Stimulated activated CD8-positive, alpha-beta memory T cell treated with anti-CD3 and anti-CD28 coated beads, Interleukin-12 subunit alpha, Interleukin-12 subunit beta, amount 100 ng/mL, for 1 hour (primary cell): ENCODE measurements at places on chromosomes 11 and 22.

- DNase-seq, result no peak
Observed at GRCh38 chr22:44003405-44004103, 20.5 kb upstream of the PARVB start.

GRCh38 chr11:20015529-20016427, 144.5 kb downstream of the DBX1 start:
- no peak for DNase-seq

- no peak for DNase-seq
Observed at GRCh38 chr11:13291800-13292199, 14.2 kb downstream of the BMAL1 start.

- DNase-seq, result no peak
Observed at GRCh38 chr11:102653744-102654291, 28.7 kb upstream of the MMP20 start.

GRCh38 chr22:35459423-35459894, 59.5 kb downstream of the MCM5 start:
- no peak for DNase-seq

GRCh38 chr11:12245091-12245490, 132.3 kb upstream of the PARVA start:
- no peak for DNase-seq

- DNase-seq, result no peak
Observed at GRCh38 chr11:116348226-116348625, 424.6 kb downstream of the BUD13 start.

DNA sequence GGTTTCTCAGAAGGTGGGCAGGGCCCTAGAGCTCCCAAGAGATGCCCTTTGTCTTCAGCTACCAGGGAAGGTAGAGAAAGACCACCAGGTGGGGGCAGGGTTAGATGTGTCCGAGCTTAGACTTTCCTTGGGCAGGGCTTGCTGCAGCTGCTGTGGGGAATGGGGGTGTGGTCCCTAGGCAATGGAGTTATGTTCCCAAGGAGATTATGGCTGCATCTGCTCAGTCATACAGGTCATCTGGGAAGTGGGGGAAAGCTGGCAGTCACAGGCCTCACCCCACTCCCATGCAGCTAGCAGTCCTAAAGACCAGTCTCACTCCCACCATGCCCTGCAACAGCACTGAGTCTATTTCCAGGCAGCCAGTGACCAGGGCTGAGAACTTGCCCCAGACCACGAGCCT, 29.5 kb downstream of the MMP27 start:
- DNase-seq, result no peak

DNA sequence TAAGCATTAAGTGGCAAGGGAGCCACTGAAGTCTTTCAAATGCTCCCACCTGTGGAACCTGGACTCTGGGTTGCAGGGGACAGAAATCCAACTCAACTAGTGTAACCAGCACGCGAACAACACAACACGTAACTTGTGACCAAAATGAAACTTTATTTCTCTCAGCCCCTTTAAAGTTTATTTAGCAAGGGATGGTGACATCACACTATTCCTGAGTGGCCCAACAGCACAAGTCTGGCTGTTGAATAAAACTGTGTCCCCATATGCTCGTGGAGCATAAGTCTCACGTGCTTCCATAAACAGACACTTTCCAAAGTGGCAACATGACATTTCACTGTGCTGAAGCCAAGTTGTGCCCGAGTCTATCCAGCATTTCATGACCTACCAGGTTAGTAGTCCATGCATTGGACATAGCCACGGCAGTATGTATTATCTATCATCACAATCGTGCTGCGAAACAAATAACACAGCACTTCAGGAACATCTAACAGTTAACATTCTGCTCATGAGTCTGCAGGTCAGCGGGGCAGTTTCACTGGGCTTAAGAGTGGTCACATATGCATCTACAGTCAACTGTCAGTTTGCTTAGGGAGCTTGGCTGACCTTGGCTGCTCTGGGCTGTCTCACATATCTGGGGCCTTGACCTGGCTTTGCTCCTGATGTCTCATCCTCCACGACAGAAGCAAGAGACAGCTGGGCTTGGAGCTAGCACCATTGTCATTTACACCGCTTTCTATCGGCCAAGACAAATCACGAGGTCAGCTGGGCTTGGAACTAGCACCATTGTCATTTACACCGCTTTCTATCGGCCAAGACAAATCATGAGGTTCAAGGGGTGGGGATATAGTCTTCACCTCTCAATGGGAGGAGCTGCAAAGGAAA, 35.0 kb upstream of the LMO2 start:
- no peak for DNase-seq

- no peak for DNase-seq
Observed at GRCh38 chr22:18970176-18970947, 34.3 kb upstream of the PRODH start.

DNA sequence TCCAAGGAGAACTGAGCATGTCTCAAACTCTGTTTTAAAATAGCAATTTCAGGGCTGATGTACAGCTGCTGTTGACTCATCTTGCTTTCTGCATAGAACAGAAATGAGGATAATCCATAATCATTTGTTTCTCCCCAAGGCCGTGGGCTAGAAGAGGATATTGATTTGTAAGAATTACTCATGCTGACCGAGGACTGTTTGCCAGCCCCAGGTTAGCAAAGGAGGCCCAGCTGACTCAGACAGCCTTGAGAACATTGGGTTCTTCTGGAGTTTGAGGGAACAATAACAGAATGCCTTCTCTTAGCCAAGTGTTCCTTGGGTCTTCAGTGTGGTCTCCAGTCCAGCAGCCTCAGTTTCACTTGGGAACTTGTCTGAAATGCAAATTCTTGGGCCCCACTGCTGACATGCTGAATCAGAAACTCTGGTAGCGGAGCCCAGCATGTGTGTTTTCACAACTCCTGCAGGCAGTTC, 92.0 kb downstream of the ZC3H12C start:
- no peak for DNase-seq

DNA sequence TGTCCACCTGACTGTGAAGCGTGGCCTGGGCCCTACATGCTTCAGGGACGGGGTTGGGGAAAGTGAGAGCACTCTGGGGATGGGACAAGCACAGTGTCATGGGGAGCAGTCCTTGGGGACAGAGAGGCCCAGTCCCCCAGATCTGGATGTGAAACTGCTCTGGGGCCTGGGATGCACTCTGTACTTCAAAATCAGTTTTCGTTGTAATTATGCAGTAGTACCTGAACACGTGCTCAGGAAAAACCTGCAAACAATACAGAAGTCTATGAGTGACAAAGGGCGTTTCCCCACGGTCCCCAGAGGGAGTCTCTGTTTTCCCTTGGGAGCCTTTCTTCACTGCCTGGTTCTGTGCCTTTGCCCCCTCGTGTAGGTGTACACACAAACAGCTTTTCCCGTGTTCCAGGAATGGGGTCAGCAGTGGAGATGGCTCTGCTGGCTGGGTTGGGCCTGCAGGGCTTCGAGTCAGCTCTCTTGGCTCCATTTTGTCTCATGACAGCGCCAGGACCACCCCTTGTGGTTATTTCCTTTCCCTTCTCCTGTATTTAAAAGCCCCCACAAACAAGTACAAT, 5.2 kb upstream of the TNFRSF13C start:
- DNase-seq, result no peak

DNA sequence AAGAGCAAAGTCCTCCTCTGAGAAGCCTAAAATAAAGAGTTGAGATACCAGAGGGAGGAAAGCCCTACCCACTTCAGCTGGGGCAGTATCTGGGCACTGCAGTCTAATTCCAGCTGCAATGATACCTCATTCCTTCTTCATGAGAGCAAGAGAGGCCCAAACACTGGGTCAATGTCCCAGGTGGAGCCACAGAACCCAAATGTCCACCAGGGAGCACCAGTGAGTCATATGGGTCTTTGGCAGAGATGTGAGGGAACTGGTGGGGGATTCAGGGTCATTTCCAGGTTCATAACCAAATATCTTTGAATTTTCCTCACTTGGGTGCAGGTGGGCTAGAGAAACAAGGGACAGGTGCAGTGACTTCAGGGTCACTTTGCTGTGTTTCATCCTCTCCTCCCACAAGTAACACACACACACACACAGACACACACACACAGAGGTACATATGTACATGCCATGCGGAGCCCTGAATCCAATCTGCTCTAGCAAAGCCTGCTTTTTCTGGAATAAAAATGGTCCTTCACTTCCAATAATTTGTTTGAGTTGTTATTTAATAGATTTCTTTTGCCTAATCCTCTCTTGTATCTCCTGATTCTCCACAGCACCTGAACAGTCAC, 585.4 kb downstream of the SOX6 start:
- DNase-seq, result no peak

GRCh38 chr11:66595245-66595904, 2.4 kb downstream of the CCS start:
- no peak for DNase-seq

GRCh38 chr22:47376322-47376700, 613.9 kb downstream of the TBC1D22A start:
- DNase-seq, result no peak

DNA sequence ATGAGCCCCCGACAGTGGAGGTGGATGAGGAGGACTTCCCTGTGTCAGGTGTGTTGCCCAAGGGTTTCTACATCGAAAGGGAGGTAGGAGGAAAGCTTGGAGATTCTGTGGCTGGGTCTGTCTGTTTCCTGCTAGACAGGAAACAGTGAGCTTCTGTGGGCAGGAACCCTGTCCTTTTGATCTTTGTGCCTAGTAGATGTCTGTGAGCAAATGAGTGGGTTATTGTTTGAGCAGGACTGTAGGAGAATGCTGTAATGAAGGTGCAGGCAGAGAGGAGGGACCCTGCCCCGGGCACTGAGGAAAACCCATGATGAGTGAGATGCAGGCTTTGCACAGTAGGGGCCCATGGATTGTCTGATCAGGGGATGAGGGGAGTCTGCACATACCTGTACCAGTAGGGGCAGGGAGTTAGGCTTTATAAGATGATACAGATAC, 14.0 kb downstream of the USP35 start:
- DNase-seq, result peak; percentile 27

DNA sequence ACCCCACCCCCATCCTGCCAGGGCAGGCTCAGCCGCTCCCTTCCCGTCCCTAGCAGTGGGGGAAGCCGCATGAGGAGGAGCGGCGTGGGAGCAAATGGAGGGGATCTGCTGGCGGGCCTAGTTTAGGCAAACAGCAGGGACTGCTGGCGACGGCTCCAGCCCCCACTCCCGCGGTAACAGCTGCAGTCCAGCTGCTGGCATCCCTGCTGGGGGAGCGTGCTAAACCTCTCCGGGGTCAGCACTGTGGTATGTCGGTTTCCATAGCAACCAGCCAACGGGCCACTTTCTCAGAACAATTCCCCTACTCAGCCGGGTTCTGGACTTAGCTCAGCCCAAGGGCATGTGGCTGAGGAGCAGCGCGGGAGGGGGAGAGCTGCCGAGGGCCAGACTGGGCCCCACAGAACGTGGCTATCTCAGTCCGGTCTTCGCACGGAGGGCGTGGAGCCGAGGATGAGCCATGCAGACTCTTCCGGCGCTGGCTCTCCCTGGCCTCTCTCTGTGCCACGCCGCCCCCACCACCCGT, 98.8 kb downstream of the PKNOX2 start:
- no peak for DNase-seq

- DNase-seq, result peak; percentile 35
Observed at GRCh38 chr11:63999349-64000025, 13.2 kb downstream of the OTUB1 start.

GRCh38 chr11:106281455-106282173, 204.2 kb downstream of the AASDHPPT start:
- DNase-seq, result no peak

GRCh38 chr11:88174709-88175568, at the start of gene RAB38:
Gene RAB38 (minus strand): TSS chr11:88175443. CDS start chr11:88175384, 59 bp downstream.
- DNase-seq, result no peak

GRCh38 chr11:109734566-109734965, 312.6 kb downstream of the C11orf87 start:
- no peak for DNase-seq

GRCh38 chr11:47943721-47944586, 36.4 kb upstream of the PTPRJ start:
- DNase-seq, result no peak

GRCh38 chr22:41927813-41928212, 1.2 kb upstream of the TNFRSF13C start:
- DNase-seq, result no peak

GRCh38 chr11:69919659-69920344, 100.6 kb upstream of the FGF3 start:
- no peak for DNase-seq

GRCh38 chr22:22386602-22387385, 121.7 kb downstream of the ZNF280B start:
- DNase-seq, result no peak

- no peak for DNase-seq
Observed at GRCh38 chr11:3089236-3090061, 32.2 kb upstream of the CARS1 start.

- DNase-seq, result no peak
Observed at GRCh38 chr11:74030723-74031676, 22.1 kb upstream of the UCP3 start.

- no peak for DNase-seq
Observed at GRCh38 chr22:32672542-32672941, 129.0 kb upstream of the TIMP3 start.

GRCh38 chr22:47607486-47607885, 845.0 kb downstream of the TBC1D22A start:
- no peak for DNase-seq
